ENCODE measurements at places on chromosomes 2 and 18.

- no peak for DNase-seq
These were observed 865.5 kb downstream of the DSC3 start for GRCh38 chr18:30177056-30177455.

DNA sequence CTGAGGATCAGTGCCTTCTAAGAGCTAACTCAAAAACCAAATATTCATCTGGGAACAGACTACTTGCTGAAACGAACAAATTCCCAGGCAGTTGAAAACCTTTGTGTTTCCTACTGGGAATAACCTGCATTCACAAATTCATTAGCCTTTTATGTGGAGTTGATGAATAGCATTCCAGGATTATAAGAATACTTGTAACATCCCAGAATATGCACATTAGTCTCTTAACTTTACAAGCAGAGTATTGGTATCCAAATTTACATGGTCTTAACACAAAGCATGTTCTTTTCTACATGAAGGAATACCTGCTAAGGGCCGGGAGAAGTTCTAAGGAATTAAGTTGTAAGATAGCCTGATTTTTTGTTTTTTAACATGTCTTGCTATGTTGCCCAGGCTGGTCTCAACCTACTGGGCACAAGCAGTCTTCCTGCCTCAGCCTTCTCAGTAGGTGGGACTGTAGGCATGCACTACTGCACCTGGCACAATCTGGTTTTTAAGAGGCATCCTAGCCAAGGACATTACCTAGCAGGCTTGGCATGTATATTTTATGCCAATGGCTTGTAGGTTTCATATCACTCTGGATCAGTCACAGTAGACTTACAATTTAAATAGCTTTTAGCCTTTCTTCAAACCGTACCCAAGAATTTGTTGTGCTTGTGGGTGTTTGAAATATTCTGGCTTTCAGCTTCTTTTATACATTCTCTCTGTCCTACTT lies 50.7 kb downstream of the MGAT5 start:
- DNase-seq: no peak

GRCh38 chr2:109299536-109299935 lies 170.5 kb downstream of the SH3RF3 start:
- DNase-seq: peak; percentile 82

DNA sequence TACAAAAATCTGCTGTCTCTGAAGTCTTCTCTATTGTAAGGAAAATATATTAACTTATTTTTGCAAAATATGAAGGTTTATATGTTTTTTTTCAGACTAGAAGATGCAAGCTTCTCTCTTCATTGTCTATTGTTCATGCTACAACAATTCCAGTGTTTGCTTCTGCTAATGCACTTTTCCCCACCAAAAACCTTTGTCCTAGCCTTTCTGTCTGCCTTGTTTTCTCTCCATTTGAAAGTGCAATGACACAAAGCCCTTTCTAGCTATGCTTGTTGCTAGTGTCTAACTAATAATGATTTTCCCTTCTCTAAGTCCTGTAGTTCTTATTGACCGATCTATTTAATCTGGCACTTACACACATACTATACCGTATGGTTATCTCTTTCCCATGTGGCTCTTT lies 369.5 kb upstream of the CELF4 start:
- DNase-seq: no peak

- DNase-seq: no peak
These were observed 27.2 kb downstream of the STEAP3 start for GRCh38 chr2:119250718-119251290.

DNA sequence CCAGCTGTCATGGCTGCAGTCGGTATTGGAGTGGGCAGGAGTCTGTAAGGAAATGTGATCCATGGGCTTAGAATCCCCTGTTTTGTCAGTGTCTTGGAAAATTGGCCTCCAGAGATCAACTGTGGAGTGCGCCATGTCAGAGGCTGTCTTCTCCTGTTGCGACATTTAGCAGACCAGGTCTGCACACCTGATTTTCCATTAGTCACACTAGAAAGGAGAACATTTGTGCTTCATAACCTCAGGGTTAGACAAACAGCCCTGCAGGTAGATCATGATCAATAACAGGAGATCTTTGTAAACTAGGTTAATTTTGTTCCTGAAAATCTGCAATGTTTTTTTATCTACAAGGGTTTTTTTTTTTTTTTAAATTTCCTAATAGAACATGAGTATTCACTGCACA lies 28.0 kb downstream of the LDLRAD4 start:
- no peak for DNase-seq

GRCh38 chr2:25483607-25484266 lies 142.0 kb upstream of the DNMT3A start:
- no peak for DNase-seq

DNA sequence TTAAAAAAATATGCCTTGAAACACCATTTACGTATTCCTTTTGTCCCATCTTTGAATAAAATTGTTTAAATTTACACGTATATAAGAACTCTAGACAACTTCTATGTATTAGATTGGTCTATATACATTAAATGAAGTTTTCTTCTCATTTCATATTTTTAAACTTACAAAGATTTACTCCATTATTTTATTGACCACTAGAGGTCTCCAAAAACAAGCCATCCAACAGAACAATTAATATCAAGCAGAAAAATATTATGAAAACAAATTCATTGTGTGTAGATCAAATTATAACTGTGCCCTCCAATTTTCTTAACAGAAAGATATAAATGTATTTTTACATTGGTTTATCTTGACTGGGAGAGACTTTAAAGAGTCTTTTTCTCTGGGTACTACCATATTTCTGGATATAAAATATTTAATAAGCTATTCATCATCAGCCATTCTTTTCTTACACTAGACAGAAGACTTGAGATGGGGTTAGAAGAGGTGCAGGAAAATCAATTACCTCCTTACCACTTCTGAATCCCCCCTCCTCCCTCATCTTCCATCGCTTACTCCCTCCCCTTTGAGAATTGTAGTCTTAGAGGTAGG lies 66.5 kb downstream of the DPP4 start:
- no peak for DNase-seq

DNA sequence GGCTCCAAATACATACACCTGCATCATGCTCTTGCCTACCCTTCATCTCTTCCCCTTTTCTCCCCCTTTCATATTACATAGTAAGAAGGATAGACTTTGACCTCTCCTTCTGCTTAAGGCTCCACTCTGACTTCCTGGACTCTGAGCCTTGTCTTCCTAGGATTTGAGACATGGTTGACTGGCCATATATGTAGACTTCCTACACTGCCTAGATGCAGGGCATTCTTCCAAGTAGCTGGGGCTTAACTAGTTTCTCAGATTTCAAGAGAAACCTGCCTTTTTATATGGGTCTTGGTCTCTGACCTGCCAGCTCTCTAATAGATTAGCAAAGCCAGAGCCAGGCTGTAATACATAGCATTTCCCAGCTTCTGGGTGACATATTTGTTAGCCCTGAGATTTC lies 35.4 kb upstream of the CYP26B1 start:
- DNase-seq: no peak

DNA sequence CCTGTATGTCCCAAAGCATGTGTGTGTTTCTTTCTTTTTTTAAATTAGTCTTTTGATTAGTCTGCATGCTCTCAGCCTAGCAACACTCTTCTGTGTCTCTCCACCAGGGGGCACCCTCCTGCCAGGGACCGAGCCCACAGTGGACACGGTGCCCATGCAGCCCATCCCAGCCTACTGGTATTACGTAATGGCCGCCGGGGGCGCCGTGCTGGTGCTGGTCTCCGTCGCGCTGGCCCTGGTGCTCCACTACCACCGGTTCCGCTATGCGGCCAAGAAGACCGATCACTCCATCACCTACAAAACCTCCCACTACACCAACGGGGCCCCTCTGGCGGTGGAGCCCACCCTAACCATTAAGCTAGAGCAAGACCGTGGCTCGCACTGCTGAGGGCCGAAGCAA lies 93.8 kb downstream of the NRP2 start:
- no peak for DNase-seq

DNA sequence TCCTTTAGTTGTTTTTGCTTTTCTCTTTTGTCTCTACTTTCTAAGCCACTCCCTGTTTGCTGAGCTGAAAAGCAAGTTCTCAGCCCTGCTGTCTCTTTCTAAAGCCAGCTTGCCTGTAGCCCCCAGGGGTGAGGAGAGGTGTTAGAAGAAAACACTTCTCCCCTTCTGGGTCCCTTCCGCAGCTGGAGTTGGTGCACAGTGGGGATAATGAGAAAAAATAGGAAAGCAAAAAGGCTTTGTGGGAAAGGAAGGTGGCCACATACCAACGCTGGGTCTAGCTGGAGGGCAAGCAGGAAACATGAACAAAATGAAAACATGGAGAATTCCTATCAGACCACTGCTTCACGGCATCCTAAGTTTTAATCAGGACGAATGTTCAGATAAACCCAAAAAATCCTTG lies 15.5 kb upstream of the SLC20A1 start:
- no peak for DNase-seq

DNA sequence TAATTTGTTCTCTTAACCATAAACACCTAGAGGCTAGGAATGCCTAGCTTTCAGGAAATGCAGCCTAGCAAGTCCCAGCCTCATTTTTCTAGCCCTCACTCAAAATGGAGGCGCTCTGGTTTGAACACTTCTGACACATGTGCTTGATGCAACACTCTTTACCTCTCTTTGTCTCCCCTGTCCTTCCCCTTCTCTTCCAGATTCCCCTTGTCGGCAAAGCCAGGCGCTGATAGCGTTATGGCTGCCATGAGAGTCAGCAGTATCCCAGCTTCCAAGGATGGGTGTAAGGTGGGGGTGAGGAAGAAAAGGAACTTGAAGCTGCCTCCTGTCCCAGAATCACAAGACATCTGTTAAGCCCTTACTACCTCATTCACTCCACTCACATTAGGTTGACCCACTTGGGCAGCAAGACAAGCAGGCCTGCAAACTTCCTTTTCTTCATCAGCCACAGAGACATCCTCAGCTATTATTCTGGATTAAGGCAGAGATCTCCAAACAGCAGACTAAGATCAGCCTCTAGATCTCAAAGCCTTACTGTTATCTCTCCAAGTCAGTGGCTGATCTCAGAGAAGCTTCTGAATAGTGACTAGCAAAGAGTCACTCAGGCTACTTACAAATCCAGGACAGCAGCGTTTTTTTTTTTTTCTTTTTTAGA lies 1.9 kb upstream of the ST3GAL5 start:
- DNase-seq: no peak

GRCh38 chr2:16709769-16710168 lies 44.1 kb upstream of the CYRIA start:
- no peak for DNase-seq

DNA sequence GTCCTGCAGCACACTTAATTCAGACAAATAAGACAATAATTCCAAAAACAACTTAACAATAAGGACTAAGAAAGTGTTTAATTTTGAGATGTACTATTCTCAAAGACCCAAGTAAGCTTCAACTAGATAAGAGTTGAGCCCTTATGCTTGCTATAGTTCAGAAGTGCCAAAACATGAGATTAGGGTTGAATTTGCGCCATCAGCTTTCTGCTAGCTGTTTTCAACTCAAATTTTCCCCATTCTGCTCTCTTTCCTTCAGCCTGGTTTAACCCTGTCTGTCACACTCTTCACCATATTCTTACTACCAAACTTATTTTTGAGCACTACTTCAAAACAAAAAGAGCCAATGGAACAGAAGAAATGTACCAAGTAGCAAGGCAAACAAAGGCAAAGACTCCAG lies 4.1 kb downstream of the NFE2L2 start:
- DNase-seq: no peak

- DNase-seq: no peak
These were observed 133.2 kb downstream of the ZNF532 start for GRCh38 chr18:58997811-58998337.
